ENCODE measurements at places on chromosomes 4 and X. TPM values are rescaled to one million over a fixed set of nuclear protein-coding genes. Genes with fewer than 3 reads are reported as not detected.
A peak's percentile ranks its signal among the peaks of the same experiment; 100 is the strongest.

DNA sequence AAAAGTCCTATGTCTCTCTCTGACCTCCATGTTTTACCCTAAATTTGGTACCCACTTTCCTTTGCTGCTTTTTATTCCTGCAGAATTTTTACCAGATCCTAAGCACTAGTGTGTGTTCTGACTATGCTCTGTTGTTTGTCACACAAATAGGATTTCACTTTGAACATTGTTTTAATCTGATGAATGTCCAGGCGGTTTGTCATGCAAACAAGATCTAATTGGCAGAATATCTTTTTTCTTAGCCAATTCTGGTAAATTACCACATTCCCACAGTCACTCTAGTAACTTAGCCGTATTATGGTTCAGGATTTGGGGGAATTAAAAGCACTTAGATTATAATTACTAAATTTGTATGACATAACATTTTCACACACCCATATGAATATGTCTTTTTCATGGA lies 557.2 kb upstream of the BOD1L1 start:
- no peak for DNase-seq

GRCh38 chr4:33543941-33544450 lies 2700.3 kb downstream of the ARAP2 start:
- DNase-seq: peak; percentile 81

MAPK10 gene
- total RNA-seq: 2.3 TPM

DNA sequence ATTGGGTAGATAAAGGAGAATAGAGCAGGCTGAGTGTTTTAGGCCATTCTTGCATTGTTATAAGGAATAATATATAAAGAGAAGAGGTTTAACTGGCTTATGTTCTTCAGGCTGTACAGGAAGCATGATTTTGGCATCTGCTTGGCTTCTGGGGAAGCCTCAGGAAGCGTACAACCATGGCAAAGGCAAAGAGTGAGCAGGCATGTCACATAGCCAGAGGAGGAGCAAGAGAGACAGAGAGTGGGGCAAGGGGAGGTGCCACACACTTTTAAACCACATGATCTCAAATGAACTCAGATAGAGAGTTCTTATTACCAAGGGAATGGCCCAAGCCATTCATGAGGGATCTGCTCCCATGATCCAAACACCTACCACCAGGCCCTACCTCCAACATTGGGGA lies 4.4 kb upstream of the METTL14 start:
- DNase-seq: no peak

GRCh38 chr4:147479786-147480185 lies 1.1 kb upstream of the EDNRA start:
- peak; percentile 91 for DNase-seq

Measured in M059J (cell line).